ENCODE measurements at places on chromosomes 7 and 10. TPM values are rescaled to one million over a fixed set of nuclear protein-coding genes. Genes with fewer than 3 reads are reported as not detected.

DNA sequence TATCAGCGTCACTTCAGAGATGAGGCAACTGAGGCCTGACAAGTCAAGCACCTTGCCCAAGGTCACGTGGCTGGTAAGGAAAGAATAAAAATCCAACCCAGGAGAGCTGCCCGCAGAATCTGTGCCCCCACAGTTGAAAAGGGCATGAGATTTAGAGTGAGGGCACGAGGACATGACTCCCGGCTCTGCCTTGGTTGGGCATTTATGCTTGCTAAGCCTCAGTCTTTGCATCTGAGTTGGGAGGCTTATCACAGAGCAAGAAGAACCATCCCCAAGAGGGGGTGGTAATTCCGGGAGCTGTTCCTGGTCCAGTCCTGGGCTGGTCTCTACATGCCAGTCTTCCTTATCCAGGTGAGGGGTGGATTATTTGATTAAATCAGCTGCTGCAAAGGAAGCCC is 37.3 kb downstream of the PLPP4 start:
- no peak for DNase-seq
- no peaks in the 10 kb centered on the region for H3K27me3 ChIP-seq
- no peak overlapping the region for H3K4me3 ChIP-seq
- H3K4me1 ChIP-seq = no peaks in the 10 kb centered on the region
- H3K27ac ChIP-seq = no peak overlapping the region

- no peak overlapping the region for H3K27ac ChIP-seq
- no peaks in the 10 kb centered on the region for H3K27me3 ChIP-seq
- no peaks in the 10 kb centered on the region for H3K36me3 ChIP-seq
- H3K4me1 ChIP-seq = peaks cover 5% of the 10 kb centered on the region
Observed at GRCh38 chr7:104967088-104967487, 46.9 kb upstream of the KMT2E start.

Gene EPO
- not detected for total RNA-seq

Gene C10orf67
- 0.26 TPM for total RNA-seq

DNA sequence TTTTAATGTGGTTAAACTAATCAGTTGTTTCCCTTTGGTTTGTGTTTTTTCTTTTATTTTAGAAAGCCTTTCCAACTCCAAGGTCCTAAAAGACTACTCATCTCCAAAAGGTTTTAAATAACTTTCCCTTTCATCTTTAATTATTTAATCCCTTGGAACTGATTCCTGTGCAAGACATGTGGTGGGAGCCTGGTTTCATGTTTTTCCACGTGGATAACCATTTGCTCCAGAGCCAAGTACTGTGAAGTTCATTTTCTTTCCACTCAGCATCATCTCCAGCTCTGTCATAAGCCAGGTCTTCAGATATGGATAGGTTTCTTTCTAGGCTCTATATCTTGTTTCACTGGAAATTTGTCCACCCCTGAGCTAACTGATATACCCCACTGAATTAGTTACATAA is 16.7 kb downstream of the PPP1R3C start:
- no peak overlapping the region for H3K4me3 ChIP-seq
- DNase-seq = no peak
- no peaks in the 10 kb centered on the region for H3K36me3 ChIP-seq
- no peaks in the 10 kb centered on the region for H3K4me1 ChIP-seq
- peaks cover 33% of the 10 kb centered on the region for H3K27me3 ChIP-seq

- peaks cover 30% of the 10 kb centered on the region for H3K4me1 ChIP-seq
- H3K27me3 ChIP-seq = no peaks in the 10 kb centered on the region
- H3K4me3 ChIP-seq = no peak overlapping the region
- DNase-seq = no peak
- H3K36me3 ChIP-seq = peaks cover 11% of the 10 kb centered on the region
Observed at GRCh38 chr7:137923380-137923779, 76.6 kb upstream of the DGKI start.

Gene GATA3
- total RNA-seq = 91.9 TPM

Gene SEPTIN14
- total RNA-seq = not detected

- no peaks in the 10 kb centered on the region for H3K4me1 ChIP-seq
- DNase-seq = no peak
- H3K36me3 ChIP-seq = peaks cover 4% of the 10 kb centered on the region
- H3K4me3 ChIP-seq = no peak overlapping the region
Observed at GRCh38 chr7:30750683-30751650, 968 bp upstream of the INMT start.

DNA sequence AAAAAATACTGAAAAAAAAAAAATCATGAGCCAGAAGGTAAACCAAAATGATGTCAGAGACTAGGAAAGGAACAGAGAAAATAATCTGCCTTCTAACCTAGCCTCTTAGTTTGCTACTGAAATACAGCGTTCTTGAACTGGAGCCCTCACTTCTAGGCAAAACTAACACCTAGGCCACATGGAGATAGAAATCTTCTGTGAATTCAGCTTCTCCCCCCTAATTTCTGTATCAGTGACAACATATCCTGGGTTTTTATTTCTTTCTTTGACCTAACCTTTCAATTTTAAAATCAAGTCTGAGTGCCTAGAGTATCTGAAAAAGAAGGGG is 100.1 kb upstream of the GLCCI1 start:
- no peak for DNase-seq
- no peaks in the 10 kb centered on the region for H3K27me3 ChIP-seq
- H3K27ac ChIP-seq = no peak overlapping the region
- peaks cover 2% of the 10 kb centered on the region for H3K36me3 ChIP-seq

Gene BRAF
- total RNA-seq = 56.1 TPM

- H3K4me1 ChIP-seq = peaks cover 4% of the 10 kb centered on the region
- no peak overlapping the region for H3K4me3 ChIP-seq
Observed at GRCh38 chr7:35905555-35905954, 104.7 kb downstream of the SEPTIN7 start.

Measured in T-helper 17 cell (primary cell).